ENCODE measurements at places on chromosomes 13 and 19.

GRCh38 chr13:113209336-113209758 is at the start of gene CUL4A:
Gene CUL4A (plus strand): TSS chr13:113209613. CDS start chr13:113209628, 15 bp downstream.
- DNase-seq = peak; percentile 90

DNA sequence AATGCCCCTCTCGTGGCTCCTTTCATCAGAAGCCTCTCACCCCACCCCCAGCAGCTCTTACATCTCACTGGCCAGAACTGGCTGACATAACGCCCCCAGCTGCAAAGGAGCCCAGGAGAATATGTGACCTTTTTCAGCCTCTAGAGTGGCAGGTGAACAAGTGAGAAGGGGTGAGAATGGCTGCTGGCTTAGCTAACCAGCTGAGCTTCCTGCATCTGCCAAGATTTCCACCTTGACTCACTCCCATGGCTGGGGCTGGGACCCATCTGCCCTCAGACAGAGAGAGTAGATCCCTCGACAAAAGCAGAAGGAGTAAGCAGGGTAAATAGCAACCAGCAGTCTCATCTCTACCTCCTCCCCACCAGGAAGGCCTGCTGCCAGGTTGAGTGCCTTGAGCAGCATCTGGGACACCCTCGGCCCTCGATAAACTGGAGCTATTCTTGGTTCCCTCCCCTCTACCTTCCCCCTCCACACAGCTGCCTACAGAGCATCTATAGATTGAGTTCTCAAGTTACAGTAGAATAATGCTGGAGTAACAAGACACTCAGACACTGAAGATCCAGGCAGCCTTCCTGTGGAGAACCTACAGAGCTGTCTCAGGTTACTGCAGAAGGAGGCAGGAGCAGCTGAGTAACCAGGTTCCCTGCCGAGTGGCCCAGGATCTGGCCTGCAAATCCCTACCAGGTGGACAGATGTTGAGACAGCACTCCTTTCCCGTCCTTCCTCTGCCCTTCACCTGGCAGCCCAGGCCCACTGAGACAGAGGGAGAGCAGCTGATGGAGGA is 15.5 kb downstream of the KASH5 start:
- peak; percentile 78 for DNase-seq

- no peak for DNase-seq
These were observed 100.7 kb downstream of the MBNL2 start for GRCh38 chr13:97322740-97323342.

DNA sequence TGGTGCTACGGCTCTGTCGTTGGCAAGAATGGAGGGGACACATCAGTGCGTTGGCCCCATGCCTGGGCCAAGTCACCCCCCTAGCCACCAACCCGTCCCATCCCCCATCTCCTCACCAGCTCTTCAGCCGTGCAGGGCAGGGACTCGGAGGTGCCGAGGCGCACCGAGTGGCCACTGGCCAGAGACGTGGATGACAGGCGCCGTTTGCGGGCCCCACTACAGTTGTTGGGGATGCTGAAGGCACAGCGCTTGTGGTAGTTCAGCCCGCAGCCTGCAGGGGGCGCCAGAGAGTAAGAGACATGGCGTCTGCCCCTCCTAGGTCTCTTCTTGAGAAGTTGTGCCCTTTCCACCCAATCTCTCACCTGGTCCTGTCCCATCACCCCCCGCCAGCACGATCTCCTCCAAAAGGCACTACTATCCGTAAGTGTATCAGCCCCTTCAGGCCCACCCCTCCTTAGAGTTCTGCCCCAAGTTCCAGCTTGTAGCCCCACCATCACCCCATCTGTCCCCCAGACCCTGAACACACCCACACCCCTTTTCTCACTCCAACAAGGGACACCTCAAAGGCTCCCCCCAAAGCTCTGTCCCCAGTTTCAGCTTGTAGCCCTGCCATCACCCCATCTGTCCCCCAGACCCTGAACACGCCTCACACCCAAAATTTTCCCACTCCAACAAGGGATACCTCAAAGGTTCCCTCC is 12.4 kb downstream of the PRKD2 start:
- peak; percentile 75 for DNase-seq

DNA sequence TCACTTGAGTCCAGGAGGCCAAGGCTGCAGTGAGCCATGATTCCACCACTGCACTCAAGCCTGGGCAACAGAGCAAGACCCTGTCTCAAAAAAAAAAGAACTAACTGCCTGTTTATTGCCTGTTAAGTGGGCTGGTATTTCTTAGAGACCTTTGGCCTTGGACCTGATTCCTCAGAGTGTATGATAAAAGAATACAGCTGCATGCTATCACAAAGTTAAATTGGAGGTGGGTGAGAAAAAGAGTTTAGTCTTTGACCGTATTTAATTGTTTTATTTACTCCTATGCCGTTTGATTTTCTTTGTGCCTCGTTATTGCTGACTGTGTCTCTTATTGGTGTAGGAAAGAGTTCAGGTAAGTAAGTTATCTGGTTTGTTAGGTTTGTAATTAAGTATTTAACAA is 25.3 kb upstream of the DPY19L3 start:
- no peak for DNase-seq

DNA sequence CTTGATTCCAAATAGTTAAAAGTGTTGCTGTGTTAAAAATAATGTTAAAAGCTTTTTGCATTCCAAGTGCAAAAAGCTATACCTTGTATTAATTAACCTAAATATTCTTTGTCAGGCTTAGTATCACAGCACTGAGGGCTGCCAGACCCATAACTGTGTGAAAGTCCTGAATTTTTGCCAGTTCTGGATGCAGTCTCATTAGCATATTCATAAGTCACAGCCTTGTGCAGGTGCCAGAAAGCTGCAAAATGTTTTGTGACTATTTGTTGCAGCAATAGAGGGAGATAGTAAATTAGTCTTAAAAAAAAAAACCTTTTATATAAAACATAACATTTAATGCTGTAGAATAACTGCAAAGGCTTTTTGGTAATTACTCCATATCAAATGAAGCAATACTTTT is 56.6 kb downstream of the SLITRK1 start:
- no peak for DNase-seq

DNA sequence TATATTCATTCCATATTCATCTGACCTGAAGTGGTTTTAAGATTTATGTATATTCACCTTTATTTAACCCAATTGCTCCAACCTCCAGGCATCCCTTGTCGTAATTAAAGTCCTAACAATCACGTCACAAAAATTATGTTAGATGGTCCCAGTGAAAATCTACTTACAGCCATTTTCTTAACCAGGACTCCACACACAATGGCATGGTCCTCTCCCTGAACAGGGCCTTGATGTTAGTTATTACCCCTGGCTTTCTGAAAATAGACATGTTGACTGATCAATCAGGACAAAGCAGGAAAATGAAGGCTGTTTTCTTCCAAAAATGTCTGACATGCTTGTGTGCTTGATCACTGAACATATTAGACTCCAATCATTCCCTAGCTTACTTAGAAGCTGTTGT is 542.7 kb upstream of the SLITRK5 start:
- DNase-seq = no peak

- peak; percentile 79 for DNase-seq
These were observed 1.4 kb upstream of the ICAM1 start for GRCh38 chr19:10269333-10270179.

DNA sequence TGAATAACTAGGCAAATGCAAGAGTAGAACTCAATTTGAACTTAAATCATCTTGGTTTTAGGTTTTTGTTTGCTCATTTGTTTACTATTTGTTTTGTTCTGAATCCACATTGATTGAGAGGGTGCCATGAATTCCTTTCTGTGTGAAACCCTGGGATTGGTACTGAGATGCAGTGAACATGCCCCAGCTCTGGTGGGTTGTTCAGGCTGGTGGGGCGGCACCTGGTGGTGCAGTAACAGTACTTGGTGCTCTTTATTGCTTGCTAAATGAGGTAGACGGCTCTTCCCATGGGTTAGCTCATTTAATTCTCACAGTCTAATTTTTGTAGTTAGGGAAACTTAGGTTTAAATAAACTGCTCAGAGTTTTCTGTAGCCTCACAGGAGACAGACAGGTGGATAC is 48.4 kb downstream of the WASF3 start:
- peak; percentile 52 for DNase-seq

Measured in NCI-H82 (cell line).